Esophagus mucosa (tissue), 1 donor: ENCODE measurements at places on chromosomes 2 and 18. TPM values are rescaled to one million over a fixed set of nuclear protein-coding genes. Genes with fewer than 3 reads are reported as not detected.

- ATAC-seq = no peak
Observed at GRCh38 chr18:22475426-22476100, 57.8 kb upstream of the CTAGE1 start.

DNA sequence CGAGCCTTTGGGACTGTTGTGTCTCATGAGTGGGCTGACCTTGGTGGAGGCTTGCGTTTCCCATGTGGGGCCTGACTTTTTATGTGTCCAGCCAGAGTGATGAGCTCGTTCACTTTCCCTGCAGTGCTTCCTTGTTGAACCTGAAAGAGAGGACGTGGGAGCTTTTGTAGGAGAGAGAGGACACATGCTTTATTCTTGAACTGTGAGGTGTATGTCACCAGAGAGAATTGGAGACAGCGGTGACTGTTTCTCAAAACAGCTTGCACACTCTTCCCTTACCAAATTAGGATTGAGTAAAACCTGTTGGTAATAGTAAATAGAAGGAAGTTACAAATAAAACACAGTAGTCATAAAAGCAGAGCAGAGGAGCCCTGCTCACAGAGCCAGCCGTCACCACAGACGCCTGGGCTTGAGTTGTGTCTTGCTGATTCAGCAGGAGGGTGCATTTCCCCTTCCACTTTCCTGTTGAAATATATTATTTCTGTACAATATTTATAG is 60.7 kb downstream of the INPP4A start:
- peak; percentile 39 for ATAC-seq

ST6GAL2 gene
- total RNA-seq = 2.5 TPM

GRCh38 chr2:105600602-105600948 is 144.1 kb upstream of the NCK2 start:
- no peak for ATAC-seq

AKAIN1 gene
- not detected for total RNA-seq

DNA sequence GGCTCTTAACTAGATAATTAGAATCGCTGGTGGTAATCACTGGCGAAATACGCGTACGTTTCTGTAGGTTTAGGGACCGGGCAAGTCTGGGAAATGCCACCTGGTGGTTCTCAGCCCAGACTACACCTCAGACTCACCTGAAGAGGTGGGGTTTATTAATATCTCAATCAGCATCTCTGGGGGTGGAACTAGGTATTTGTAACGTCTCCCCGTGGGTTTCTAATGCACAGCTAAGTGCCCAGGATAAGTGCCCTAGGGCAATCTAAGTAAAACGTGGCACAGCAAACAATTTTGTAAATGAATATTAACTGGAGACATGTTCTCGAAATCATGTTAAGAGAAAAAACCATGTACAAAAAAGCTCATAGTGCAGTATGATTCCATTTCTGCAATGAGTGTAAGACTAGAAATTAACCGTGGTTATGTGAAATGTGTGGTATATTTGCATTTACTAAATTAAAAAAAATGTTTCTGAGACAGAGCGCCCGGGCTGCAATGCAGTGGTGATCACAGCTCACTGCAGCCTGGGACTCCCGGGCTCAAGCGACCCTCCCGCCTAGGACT is 760 bp upstream of the CNOT11 start:
- peak; percentile 65 for ATAC-seq

DNA sequence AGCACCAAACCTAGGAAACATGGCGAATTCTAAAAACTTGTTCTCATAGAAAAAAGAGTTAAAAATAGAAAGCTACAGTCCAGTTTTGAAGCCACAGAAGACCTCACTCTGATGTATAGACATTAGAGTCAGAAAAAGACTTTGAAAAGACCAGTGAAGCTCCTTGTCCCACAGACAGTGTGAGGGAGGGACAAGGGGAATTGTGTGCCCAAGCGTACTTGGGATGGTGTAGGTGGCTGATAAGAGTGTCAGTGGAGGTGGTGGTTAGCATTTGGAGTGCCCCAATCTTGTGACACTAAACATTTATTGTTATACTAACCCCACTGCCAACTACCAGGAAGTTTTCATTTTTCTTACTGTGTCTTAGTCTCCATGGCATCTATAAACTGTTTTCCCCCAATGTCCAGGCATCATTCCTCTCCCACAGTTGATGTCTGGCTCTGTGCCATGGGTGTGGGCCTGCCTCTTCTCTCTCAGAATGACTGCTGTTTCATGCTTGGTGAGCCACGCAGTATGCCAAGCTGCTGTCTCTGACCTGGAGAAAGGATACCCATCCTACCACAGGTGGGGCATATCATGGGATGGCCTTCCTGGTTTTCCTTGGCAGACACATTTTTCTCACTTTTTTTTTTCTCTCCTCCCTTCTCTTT is 161.4 kb downstream of the RPIA start:
- ATAC-seq = no peak

DNA sequence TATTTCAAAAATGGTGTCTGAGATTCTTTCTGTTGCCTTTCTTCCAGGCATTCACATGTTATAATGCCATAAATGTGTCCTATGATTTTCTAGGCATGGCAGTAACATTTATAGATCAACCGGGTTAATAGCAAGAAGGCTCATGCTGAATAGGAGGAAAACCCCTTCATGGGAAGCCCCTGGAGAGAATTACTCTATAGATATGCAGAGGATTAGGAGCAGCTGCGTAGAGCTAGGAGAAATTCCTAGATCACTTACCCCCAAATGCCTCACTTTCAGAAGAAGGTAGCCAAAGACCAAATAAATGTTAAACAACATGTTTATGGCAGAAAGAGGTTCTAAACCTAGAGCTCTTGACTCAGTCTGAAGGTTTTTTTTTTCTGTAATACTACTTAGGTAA is 153.4 kb upstream of the CTNNA2 start:
- no peak for ATAC-seq

GRCh38 chr2:128668946-128669345 is 350.3 kb upstream of the HS6ST1 start:
- no peak for ATAC-seq

DNA sequence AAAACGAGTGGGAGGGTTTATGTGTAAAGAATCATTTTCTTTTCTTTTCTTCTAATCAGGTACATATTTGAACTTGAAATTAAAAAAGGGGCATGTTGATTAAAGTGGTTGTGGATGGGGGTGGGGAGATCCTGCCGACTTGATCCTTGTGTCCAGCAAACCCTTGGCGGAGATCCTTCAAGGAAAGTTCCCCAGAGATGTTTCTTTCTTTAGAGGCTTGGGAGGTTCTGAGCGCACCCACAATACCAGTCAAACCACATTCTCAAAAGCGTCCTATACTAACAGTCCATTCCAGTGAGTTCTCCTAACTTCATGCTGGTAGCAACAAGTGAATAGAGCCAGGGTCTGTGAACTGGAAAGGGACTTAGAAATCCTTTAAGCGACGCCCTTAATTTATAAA is 49.2 kb downstream of the MYCN start:
- ATAC-seq = peak; percentile 75

DNA sequence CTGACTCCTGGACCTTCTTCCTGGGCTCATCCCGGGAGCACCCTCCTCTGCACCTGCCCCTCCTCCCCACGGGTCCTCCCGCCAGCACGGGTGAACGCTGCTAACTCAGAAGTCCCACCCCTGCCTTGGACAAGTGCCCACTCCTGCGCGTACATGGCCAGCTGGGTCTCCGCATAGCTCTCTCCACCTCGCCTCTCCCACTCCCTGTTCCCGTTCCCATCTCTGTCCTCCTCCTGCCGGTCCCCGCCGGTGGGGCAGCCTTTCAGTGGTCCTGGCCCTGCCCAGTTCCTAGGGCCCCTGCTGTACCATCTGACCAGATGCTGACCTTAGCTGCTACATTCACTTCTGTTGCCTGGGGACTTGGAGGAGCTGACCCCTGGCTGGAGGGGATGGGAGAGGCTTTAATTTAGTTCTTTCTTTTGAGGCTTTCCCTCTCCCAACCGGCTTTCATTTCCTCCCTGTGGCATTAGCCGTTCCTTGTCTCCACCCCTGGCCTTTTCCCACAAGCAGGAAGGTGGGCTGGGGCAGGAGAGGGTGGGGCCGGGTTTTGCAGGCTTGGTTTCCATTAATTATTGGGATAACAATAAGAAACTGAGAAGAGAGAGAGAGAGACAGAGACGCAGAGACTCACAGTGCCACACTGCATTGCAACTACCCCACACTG is 136.1 kb downstream of the SH3BP4 start:
- ATAC-seq = peak; percentile 32

- no peak for ATAC-seq
Observed at GRCh38 chr2:169391236-169391635, 28.9 kb upstream of the LRP2 start.

DNA sequence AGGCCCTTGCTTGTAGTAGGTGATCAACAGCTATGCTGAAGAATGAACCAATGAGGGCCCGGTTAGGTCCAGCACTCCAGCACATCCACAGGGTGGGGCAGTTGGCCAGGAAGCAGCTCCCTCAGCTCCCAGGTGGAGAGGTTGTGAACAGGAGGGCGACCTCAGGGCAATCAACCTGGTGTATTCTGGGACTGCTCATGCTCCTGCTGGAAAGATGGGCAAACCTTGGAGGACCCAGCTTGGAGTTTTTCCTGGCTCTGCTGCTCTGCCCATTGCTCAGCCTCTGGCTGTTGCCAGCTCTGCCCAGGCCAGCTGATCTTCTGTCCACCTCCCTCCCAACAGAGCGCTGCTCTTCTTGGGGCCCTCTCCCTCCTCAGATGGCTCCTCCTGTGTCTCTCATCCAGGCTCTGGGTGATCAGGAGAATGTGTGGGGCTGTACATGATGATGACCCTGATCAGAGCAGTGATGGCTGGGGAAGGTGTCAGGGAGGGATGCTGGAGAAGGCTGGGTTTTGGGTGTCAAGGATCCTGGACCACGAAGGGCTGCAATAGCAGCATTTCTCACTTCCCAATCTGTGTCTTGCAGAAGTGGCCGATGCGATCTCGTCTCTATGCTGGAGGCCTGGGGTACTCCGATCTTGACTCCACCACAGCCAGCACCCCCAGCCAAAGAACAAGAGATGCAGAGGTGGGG is 3.4 kb downstream of the TCF23 start:
- no peak for ATAC-seq

SP140L gene
- 5.3 TPM for total RNA-seq

GPR35 gene
- 0.24 TPM for total RNA-seq

- no peak for ATAC-seq
Observed at GRCh38 chr18:43775591-43775990, 498.3 kb upstream of the SYT4 start.

GRCh38 chr2:228103379-228103778 is 78.1 kb downstream of the SPHKAP start:
- ATAC-seq = no peak

DNA sequence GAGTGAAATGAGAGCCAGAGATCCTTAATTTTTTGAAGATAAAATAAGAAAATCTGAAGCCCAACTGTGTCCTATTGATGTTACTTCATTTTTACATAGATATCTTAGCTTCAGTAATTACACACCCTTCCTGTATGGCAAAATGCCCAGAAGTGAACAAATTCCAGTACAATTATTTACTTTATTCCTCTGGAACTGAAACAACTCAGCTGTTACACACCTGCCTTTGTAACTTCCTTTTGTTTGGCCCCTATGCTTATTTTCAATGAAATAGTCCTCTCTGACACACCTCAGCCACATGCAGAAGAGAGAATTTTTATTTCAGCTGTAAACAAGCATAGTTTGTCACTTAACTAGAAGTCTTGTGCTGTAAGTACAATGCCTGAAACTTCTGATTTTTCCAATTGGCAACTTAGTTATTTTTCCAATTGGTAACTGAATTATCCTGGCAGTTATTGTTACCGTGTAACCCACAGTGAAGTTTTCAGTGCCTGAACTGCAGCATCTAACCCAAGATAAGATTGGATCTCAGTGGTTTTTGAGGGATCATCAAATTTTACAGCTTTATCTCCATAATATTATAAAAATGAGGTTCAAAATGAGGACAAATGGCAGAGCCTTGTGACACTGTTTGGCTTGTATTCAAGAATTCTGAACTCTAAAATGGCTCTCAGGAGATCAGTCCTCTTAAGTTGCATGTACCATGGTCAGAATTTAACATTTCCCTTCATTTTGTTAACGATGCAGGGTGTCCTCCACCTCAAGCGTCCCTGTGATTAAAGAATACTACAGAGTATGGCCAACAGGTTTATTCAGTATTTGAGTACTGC is 82.6 kb downstream of the PKP4 start:
- peak; percentile 85 for ATAC-seq

GRCh38 chr2:72138921-72139381 is 8.7 kb downstream of the CYP26B1 start:
- no peak for ATAC-seq

- ATAC-seq = no peak
Observed at GRCh38 chr2:62443471-62443870, 62.5 kb downstream of the TMEM17 start.

DNA sequence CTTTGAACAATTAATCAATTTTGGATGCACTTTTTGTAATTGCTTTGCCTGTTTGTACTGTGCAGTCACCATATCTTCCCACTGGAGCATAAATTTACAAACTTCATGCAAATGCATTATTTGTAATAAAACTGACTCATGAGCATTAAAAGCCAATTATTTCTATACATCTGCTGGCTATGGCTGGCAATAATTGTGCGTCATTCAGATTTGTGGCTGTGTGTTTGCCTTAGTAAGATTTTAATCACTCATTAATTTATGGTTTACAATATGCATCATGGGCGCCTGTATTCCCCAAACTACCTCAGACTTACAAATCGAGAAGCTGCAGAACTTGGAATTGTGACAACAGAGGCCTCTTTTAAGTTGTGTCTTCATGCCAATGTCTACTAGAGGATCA is 132.4 kb upstream of the TRIB2 start:
- no peak for ATAC-seq

DNA sequence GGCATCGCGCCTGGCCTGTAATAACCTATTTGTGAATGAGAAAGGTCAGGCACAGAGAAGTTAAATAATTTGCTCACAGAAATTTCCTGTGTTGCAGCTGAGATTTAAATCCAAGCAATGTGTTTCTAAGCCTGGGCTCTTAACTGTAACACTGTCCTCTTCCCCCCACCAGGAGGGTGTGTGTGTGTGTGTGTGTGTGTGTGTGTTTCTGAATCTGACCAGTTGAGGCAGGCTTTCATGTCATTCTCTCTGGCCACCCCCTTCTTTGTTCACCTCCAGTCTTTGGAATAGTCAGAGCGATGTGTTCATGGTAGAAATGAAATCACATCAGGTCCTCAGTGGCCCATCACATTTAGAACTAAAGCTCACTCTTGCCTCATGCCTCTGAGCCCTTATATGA is 81.2 kb downstream of the NEDD4L start:
- ATAC-seq = no peak

RBM43 gene
- total RNA-seq = 3.1 TPM

DNA sequence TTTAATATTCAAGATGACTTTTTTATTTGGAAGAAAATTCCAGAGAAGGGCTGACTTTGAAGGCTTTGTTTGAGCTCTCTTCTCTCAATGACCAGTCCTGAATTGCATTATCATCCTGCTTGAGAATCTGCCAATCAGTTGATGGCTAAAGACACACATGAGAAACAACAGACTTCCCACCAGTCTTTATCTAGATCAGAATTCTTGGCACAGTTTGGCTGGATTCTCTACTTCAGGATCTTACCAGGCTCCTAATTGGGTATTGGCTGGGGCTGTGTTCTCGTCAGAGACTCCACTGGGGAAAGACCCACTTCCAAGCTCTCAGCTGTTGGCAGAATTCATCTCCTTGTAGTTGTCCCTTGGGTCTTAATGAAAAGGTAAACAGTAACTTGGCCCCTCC is 86.0 kb downstream of the WDSUB1 start:
- ATAC-seq = no peak
